ENCODE measurements at places on chromosomes 2 and 18. TPM values are rescaled to one million over a fixed set of nuclear protein-coding genes. Genes with fewer than 3 reads are reported as not detected.

Gene SERPINB10
- not detected for total RNA-seq

Gene KLHL29
- total RNA-seq = 4.0 TPM

Gene HOXD8
- total RNA-seq = 7.9 TPM

Gene OXER1
- total RNA-seq = 0.96 TPM

Gene LONRF2
- total RNA-seq = 12.7 TPM

Gene ZNF397
- total RNA-seq = 27.1 TPM

Gene SP5
- total RNA-seq = not detected

Gene ALLC
- total RNA-seq = not detected

Data from omental fat pad (tissue), 4 donors.